Epithelial cell of esophagus (primary cell): ENCODE measurements at places on chromosomes 6 and 20.

- DNase-seq: no peak
Measured at GRCh38 chr20:60403105-60403741, 445.0 kb downstream of the CDH26 start.

- peak; percentile 71 for DNase-seq
Measured at GRCh38 chr6:31114970-31115849, 610 bp downstream of the PSORS1C1 start.

DNA sequence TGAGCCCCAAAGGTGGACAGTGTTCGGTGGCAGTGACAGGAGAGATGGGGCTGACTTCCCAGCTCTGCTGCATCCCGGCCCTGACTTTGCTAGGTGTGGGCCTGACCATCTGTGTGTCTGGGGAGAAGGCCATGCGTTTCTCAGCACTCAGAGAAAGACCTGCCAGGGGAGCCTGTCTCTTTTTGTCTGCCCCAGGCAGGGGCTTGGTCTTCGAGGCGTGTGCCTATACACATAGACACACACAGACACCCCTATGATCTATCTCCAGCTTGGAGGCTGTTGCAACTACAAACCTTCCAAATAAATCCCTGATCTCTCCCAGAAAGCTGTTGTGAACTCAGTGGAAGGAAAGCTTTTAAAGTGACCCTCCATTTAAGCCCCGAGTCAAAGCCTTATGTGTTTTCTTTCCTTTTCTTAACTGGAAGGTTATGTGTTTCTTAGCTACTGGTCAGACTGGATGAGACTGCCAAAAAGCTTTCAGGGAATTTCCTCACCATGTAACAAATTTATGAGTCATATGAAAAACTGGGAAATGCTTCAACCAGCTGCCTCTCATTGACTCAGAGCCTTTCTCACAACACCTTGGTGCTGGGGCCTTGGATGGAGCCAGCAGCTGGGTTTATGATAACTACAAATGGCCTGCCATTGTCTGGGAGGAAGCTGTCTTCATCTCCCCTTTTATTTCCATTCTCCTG, 102.6 kb downstream of the CDC5L start:
- DNase-seq: peak; percentile 96

DNA sequence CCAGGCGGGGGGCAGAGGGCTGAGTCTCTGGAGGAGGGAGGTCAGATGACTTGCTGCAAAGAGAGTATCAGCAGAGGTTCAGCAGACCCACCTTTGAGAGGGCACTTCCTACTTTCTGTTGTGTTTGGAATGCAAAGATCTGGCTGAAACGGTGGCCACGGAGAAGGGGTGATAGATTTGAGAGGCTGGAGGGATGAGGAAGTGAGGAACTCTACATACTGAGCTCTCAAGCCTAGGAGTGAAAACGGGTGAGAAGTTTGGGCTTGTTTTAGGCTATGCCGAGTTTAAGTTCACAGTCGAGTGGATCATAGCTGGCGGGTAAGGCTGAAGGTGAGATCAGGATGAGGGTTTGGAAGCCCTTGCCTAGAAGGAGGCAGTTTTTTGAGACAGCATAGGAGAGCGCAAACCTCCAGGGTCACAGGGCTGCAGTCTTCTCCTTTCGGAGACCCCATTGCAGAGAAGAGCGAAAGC, 477 bp upstream of the ITPA start:
- DNase-seq: peak; percentile 24

GRCh38 chr6:6810727-6811126, 222.2 kb downstream of the LY86 start:
- peak; percentile 60 for DNase-seq

- DNase-seq: peak; percentile 80
Measured at GRCh38 chr6:170152989-170153388, 137.9 kb downstream of the DLL1 start.

GRCh38 chr6:46704562-46704961, 16.9 kb downstream of the TDRD6 start:
- DNase-seq: peak; percentile 65

DNA sequence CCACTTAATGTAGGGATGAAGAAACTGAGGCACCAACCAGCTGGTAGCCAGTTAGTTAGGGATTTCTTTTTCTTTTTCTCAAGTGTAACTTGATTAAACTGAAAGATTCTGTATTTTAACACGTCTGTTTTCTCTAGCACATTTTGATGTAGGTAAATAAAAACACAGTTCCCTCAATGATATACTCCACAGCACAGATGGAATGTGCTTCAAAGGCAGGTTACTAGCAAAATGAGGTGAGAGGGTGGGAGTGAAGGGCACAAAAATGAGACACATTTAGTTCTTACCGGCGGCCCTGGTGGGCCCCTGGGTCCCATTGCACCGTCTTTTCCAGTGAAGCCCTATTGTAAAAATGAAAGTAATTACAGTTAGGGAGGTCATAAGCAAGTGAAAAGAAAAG, 108.9 kb downstream of the COL12A1 start:
- no peak for DNase-seq

GRCh38 chr6:13303668-13304017, 24.7 kb downstream of the TBC1D7 start:
- DNase-seq: peak; percentile 60

DNA sequence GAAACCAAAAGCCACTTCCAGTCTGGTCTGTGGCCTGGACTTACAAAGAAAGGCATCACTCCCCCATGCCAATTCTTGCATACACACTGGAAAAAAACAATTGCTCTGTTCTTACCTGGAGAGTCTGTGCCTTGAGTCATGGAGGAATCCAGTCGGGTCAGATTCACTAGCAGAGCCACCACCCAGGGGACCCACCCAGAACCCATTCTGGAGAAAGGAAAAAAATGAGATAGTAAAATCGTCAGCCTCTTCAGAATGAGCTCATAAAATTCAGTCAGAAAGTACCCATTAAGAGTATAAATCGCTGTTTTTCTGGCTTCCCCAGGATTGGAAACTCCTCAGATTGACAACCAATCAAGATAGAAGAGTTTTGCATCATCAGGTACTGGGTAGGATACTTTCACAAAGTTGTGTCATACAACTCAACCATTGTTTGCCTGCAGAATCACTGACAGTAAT, at the start of gene HLA-DOB:
TSS of gene HLA-DOB (minus strand) at position 257 of the 459 bp plus-strand sequence. CDS start at position 206, 51 bp downstream.
- DNase-seq: peak; percentile 91

DNA sequence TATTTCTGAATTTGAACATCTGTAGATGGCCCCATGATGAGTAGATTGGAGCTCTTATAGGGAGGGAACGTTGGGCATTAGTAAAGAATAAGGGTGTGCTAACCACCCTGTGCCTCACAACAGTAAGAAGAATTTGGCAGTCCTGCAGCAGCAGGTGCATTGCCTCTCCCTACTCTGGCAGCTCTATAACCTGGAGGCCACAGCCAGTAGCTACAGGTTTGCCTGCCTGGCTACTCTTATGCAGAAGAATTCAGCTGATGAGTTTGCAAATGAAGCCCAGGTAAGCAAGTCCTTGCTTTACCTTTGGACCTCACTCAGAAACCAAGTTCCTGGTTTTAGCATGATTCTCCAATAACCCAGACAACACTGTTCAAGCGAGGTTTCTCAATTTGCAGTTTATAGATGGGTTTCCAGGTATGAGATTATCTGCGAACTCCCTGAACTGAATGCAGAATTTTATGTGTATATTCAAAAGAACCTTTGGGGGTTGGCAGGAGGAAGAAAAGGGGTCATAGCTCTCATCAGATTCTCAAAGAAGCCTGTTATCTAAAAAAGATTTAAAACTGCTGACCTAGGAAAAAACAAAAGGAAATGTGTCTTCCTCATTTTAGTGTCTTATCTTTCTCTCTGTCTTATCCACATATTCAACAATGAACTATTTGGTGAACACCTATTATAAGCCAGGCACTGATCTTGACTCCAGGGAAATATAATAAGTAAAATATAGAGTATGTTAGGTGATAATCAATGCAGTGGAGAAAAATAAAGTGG, 18.9 kb downstream of the TREML1 start:
- no peak for DNase-seq

DNA sequence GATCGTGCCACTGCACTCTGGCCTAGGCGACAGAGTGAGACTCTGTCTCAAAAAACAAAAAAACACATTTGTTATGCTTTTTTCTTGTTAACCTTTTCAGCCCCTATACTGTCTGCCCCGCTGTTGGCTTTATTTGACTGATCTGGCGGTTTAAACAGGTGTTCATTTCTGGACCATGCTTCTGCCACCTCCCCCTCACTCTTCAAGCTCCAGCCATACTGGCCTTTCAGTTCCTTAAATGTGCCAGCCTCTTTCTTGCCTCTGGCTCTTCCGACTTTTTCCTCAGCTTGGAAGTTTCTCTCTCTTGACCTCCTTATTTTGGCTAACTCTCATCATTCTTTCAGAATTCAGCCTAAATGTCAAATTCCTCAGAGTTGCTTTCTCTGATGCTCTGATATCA, 35.2 kb upstream of the TXLNB start:
- DNase-seq: no peak

- no peak for DNase-seq
Measured at GRCh38 chr6:165173484-165173883, 135.9 kb downstream of the C6orf118 start.

DNA sequence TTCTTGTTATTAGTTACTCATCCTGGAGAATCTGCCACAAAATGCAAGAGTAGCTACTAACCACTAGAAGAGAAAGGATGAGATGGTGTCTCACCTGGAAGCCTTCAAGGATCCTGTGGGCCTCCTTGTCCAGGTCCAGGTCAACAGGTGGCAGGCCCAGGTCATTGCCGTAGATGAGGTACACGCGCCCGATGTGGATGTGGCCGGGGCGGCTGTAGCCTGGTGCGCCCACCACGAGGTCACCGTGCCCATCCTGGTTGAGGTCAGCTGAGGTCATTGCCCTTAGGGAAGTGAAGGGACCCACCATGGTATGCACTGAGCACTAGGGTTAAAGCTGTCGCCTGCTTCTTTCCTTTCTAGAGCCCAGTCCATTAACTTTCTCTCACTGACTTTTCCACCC, 35.5 kb downstream of the GPLD1 start:
- DNase-seq: no peak

DNA sequence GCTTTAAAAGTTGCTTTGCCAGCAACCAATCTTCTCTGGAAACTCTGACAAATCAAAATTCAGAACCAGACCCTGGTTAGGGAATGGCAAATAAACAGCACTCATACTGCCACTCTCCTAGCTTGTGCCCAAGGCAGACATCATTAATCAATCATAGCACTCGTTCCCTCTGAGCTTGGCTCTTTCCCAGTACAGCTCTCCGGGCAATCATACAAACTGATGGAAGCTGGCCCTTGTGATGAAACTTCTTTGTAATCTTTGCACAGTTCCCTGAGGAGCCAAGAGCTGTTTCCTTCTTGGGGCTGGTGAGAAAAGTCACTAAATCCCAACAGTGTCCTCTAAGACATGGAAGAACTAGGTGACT, 34.7 kb downstream of the KIAA1755 start:
- DNase-seq: no peak

DNA sequence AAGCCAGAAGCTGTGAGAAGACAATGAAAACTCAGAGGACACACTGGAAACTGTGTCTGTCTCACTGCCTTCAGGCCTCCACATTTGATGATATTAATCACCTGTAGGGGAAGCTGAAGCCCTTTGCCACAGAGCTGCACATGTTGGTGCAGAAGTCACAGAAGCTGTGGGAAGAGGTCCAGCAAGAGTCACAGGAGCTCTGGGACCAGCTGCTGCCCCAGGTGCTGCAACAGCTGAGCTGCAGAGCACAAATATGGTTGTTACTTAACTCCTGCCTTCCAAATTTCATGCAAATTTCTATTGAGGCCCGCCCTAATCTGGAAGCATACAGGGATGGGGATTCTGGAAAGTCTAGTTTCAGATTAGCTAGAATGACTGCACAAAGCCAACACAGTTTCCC, 169.3 kb downstream of the OGFRL1 start:
- no peak for DNase-seq

GRCh38 chr20:62120990-62121775, 1.1 kb upstream of the LSM14B start:
- peak; percentile 59 for DNase-seq

DNA sequence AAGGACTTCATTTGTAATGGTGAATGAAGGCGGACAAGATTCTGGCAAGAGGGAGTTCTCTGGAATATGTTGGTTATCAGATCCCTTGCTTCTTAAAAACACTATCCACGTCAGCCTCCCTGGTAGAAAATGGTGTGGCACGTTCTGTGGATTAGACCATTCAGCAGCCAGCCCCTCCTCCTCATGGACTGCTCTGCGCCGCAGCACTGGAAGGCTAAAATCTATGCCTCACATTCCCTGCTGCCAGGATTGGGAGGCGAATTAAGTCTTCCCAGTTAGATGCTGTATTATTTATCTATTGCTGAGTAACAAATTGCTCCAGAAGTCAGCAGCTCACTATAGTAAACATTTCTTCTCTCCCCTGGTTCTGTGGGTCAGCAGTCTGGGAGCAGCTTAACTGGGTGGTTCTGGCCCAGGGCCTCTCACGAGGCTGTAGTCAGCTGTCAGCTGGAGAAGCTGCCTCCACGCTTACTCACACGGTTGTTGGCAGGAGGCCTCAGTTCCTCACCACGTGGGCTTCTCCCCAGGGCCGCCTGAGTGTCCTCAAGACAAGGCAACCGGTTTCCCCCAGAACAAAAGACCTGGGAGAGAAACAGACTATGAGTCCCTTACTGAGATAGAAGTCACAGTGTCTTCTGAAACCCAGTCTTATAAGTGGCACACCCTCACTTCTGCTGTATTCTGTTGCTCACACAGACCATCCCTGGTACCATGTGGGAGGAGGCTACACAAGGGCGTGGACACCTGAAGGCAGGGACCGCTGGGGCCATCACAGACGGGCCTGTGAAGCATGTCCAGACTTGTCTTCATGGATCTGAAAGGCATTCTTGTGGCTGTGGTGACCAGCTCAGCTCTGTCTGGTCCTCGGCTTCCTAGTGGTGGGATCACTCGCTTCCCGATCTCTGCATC, 101.0 kb downstream of the NRN1 start:
- DNase-seq: peak; percentile 62

DNA sequence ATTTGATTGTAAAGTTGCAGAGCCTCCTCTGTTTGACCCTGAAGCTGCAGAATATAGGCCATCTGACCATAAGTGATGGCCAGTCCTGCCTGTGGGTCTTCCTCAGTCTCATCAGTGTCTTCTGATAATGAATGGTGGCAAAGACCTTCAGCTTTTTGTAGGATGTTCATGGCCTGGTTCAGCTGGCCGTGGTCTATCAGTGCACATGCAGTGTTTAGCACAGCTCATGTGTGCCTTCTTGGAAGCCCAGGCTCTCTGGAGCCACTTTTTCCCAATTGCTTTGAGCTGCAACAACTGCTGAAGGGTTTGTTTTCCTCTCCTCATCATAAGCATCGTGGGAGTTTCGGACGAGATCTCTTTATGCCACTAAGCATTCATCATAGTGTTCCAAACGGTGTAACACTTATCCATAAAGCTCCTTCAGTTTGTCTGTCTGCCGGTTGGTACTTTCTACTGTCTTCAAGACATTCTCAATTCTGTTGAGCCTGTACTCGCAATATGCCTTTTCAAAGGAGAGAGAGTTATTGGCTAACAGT, 70.1 kb upstream of the TULP4 start:
- no peak for DNase-seq

GRCh38 chr6:24796616-24797290, 2.0 kb downstream of the ARMH2 start:
- DNase-seq: no peak

GRCh38 chr6:85561750-85562357, 31.8 kb downstream of the SNX14 start:
- peak; percentile 76 for DNase-seq

DNA sequence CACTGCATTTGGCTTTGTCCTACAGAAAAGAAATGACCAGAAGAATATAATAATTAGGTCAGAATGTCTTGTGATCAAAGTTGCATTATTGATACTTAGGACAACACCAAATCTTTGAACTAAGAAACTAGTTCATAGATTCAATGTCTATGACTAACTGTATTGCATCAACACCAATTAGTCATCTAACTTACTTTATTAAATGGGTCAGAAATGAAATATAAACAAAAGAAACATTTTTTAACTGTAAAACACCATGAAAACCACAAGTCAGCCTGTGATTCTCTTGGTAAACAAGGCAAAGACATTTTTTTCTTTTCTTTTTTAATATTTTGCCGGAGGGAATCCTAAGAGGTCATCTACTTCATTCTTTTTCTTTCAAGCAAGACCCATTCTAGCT, 114.1 kb upstream of the HDDC2 start:
- DNase-seq: peak; percentile 66
